ENCODE measurements at places on chromosomes 11 and 22.
A peak's percentile ranks its signal among the peaks of the same experiment; 100 is the strongest.

DNA sequence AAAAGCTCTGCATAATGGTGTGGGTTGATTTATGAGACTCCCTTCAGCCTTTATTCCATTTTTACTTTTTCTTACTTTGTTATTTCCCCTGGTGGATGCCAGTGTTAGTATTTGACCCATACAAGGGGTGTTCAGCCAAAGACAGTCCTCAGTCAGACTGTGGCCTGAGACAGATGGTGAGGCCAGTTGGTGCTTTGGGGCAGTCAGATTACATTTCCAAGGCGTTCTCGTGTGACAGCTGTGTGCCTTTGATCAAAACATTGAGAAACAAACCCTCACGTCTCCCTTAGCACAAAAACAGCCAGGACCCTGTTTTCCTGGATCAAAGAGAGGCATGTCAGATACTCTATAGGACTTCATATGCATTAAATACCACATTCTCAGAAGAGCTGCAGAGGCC lies 31.3 kb upstream of the SLN start:
- DNase-seq: no peak

GRCh38 chr11:35554491-35555437 lies 29.3 kb upstream of the PAMR1 start:
- no peak for DNase-seq

DNA sequence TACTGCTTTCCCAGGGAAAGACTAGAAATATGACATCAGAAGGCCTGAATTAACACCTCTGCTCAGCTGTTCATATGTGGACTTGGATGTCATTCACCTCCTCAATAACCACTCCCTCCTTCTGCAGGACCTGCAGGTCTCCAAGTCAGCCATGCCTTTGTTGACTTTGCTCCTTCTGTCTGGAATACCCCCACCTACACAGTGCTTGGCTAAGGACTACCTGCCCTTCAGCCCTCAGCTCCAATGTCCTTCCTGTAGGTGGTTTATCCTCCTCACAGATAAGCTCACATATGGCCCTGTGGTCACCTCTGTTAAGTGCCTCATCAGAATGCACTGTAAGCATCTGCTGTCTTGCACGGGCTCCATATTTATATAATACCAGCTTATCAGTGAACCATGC lies 26.4 kb upstream of the FAT3 start:
- no peak for DNase-seq

DNA sequence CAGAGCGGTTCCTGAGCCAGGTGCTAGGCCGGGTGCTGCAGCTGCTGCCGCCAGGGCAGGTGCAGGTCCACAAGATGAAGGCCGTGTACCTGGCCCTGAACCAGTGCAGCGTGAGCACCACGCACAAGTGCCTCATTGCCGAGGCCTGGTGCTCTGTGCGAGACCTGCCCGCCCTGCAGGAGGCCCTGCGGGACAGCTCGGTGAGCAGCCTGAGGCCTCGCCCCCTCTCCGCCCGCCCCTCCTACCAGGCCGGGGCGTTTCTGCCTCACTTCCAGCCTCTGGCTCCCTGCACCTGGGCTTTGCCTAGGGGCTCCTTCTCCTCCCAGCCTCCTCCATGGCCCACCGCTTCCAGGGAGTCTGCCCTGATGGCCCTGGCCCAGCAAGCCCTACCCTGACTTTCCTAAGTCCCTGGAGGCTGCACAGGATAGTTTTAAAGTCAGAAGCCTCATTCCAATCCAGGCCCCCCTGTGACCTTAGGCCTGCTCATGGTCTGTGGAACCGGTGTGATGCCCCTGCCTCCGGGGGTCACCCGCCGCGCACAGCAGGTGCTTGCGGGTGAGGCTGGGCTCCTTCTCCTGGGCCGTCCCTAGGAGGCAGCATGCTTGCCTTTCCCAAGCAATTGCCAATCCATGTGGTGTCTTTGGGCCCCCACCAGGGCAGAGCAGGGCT lies 5.5 kb downstream of the TCIRG1 start:
- no peak for DNase-seq

GRCh38 chr11:46121301-46121723 lies at the start of gene PHF21A:
Gene PHF21A (minus strand): TSS chr11:46121454. CDS start chr11:46084219, 37,235 bp downstream.
- peak; percentile 74 for DNase-seq

DNA sequence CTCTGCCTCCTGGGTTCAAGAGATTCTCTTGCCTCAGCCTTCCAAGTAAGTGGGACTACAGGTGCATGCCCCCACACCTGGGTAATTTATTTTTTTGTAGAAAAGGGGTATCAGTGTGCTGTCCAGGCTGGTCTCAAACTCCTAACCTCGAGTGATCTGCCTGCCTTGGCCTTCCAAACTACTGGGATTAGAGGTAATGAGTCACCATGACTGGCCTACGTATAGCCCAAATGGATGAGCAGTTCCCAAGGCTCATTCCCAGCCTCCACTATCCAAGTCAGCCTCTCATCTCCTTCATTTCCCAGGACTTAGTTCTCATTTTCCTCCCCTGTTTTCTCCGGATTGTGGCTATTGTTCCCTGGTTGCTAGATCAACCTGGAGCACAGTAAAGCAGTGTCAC lies 5.6 kb downstream of the CCT8L2 start:
- no peak for DNase-seq

GRCh38 chr22:27223317-27224177 lies 566.2 kb downstream of the MIAT start:
- DNase-seq: no peak

DNA sequence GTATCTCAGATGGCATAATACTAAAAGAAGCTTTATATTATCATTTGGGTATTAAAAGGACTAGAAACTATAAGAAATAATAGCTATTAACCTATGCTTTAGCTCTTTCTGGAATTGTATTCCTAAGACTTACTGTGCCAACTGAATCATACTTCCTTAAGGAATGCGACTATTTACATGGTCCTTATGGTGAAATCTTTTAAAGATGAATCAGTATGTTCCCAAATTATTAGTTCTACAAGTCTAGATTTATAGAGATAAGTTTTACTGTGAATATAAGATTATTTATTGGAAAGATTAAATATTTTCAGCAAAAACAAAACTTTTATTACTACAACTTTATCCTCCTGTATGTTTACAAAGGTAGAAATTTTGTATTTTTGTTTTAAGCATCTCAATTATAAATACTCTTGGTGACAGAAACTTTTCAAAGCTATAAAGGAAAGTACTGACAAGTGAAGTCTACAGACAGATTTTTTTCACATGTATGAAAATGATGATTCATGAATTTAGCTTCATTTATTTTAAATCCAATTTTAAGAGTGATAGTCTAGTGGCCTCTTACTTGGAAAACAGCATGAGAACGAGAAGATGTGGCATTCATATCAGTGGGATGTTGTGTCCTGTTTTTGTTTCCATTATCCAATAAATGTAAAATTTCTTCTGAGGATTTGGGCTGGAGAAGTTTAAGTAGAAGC lies 17.8 kb downstream of the KIF18A start:
- no peak for DNase-seq

DNA sequence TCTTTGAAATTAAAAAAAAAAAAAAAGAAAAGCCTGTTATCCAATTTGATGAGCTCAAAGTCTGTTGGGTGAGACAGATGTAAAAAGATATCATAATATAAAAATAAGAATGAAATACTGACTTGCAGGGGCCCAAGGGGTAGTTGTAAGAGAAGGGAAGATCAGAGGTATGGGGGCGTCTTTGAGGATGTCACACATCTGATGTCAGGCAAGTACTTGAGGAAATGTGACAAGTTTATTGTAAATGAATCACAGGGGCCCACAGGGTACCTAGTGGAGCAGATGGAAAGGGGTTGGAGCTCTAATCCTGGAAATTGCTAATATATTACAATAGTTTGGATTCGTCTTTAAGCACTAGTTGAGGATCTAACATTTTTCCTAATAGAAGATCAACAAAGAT lies 131.6 kb downstream of the MAML2 start:
- DNase-seq: no peak

GRCh38 chr11:85661972-85662664 lies 2.8 kb downstream of the CREBZF start:
- DNase-seq: no peak

GRCh38 chr11:57205041-57205641 lies 23.4 kb downstream of the LRRC55 start:
- DNase-seq: no peak

DNA sequence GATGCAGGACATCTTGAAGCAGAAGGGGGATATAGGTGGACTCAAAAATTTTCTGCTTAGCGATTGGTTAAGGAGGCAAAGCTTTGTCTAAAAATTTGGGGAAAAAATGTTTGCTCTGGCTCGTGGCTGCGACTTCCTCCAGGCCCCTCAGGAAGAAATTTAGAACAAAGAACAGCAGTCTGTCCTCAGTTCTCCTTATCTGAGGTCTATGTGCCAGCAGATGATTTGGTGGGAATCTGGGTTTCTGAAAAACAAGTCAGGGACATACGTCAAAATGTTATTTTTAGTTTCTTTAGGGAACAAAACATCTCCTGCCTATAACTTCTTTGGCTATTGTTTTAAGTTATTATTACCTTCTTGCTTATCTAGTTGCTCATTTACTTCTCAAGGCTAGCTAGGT lies 8.1 kb downstream of the OR6M1 start:
- DNase-seq: no peak

DNA sequence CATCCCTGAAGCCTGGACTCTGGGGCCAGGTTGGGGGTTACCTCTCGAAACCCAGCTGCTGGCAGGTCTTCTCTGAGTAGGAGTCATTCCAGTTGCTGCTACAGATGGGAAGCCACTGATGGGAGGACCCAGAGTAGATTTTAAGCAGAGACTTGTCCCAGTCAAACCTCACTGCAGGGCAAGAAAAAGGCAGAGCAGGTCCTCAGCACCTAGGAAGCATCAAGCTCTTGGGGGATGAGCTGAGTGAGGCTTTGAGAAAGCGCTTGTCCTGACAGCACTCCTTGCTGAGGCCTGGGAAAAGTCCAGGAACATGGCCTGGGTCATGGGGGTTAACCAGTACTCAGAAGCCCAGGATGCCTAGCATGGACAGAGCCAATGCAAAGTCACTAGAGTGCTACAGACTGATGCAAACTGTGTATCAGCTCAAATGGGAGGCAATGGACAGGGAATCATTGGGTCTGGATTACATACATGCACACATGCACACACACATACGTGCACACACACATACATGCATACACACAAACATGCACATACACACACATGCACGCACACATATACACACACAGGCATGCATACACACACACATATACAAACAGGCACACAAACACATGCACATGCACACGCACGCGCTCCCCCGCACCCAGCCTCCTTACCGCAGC lies 15.3 kb downstream of the TMPRSS13 start:
- DNase-seq: no peak

DNA sequence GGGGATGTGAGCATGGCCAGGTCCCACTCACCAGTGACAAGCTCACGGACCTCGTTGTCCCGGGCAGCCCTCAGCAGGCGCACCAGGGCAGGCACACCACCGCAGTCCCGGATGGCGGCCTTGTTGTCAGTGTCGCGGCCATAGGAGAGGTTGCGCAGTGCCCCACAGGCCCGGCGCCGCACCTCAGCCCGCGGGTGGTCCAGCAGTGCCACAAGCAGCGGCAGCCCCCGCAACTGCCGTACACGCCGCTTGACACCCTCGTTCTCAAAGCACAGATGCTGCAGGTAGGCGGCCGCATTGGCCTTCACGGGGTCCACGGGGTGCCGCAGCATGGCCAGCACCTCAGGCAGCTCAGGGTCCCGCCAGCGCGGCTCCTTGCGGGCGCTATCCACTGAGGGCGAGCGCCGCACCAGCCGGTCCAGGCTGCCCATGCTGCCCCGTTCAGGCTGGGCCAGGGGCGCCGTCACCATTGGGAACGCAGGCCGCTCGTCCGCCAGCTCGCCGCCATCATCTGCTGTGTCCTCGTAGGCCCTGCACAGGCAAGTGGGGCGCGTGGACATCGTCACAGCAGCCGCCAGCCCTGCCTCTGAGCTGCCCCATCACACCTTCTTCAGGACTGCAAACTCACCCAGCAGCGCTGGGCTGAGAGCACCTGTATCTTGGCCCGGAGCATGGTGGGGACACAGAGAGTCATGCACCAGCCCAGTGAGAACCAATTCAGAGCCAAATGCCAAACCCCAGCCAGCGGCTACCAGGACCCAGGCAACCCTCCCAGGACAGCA lies 36.7 kb downstream of the ARVCF start:
- no peak for DNase-seq

- DNase-seq: no peak
Observed at GRCh38 chr11:45961751-45962240, 39.3 kb downstream of the LARGE2 start.

DNA sequence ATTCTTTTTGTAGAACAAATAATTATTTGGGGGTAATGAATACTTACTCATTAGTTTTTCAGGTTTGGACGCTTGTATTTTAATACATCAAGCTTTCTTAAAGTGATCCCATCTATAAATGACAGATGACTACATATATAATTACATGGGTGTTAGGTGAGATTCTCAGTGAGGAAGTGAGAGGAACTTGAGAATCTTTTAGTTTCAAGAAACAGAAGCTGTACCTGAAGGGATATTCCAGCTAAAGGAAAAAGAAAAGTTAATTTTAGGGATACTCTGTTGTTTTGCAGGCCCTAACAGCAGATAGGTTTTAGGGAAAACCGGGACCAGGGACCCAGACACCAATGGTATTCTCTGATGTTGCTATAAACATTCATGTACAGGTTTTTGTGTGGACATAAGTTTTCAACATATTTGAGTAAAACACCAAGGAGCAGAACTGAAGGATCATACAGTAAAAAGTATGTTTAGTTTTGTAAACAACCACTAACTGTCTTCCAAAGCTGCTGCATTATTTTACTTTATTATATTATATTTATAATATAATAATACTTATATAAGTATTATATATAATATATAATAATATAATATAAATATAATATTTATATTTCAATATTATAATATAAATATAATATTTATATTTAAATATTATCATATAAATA lies 24.1 kb upstream of the PHOX2A start:
- DNase-seq: no peak

- DNase-seq: no peak
Observed at GRCh38 chr11:65417702-65418430, 4.7 kb upstream of the NEAT1 start.

GRCh38 chr22:31148488-31148887 lies 8.2 kb upstream of the PLA2G3 start:
- DNase-seq: no peak

GRCh38 chr22:30445438-30446145 lies 20.0 kb downstream of the MTFP1 start:
- DNase-seq: no peak

DNA sequence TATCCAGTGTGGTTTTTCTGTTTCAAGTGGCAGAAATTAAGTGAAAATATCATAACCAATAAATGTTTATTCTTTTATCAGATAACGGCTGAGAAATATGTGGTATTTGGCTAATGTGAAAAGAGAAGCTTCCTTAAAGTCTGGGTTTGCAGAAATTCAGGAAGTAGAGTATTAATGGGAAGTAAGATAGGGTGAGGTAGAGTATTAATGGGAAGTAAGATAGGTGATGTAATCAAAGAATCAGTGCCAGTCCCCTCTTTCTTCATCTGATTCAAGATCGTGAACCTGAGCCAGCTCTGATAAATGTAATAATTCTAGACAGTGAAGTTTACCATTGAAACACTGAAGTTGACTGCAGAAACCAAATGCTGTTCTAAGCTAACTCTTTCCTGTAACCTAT lies 30.9 kb downstream of the TRPC6 start:
- no peak for DNase-seq

- no peak for DNase-seq
Observed at GRCh38 chr11:16286095-16286494, 70.3 kb downstream of the SOX6 start.
